Ecto neural progenitor cell (in vitro differentiated cells): ENCODE measurements at places on chromosomes 1 and 21.

DNA sequence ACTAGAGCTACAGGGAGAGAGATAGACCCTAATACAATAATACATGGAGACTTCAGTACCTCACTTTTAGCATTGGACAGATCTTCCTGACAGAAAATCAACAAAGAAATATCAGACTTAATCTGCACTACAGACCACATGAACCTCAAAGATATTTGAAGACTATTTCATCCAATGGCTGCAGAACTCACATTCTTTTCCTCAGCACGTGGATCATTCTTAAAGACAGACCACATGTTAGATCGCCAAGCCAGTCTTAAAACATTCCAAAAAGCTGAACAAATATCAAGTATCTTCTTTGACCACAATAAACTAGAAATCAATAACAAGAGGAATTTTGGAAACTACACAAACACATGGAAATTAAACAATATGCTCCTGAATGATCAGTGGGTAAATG lies 576.0 kb downstream of the KIF26B start:
- no peak for DNase-seq

GRCh38 chr1:159821171-159821867 lies 5.4 kb upstream of the SLAMF8 start:
- no peak for DNase-seq

DNA sequence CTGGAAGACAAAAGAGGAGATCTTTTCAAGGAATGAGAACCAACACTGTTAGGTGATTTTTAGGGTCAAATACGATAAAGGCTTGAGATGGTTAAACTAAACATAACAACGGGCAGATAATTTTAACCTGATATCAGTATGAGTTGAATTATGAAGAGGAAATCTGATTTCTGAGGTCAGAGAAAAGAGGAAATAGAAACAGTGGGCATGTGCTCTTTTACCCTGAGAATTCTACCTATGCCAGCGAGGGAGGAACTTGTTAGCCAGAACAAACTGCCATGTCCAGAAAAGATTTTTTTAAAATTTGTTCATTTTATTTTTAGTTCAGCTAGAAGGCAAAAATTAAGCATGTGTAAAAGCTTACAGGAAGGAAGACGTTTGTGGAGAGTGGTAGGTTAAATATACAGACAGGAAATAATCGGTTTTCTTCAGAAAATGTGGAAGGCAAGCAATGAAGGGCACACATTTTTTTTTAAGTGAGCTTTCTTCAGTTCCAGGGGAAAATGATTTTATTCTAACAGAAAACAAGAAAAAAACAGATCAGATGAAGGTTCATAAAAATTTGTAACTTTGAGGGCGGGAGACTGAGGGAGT lies 1745.3 kb downstream of the MRPL39 start:
- DNase-seq = no peak

GRCh38 chr21:32477424-32477745 lies 64.9 kb downstream of the EVA1C start:
- no peak for DNase-seq

- DNase-seq = no peak
Measured at GRCh38 chr21:20266441-20266710, 731.8 kb upstream of the NCAM2 start.

- DNase-seq = no peak
Measured at GRCh38 chr21:15414057-15414456, 315.7 kb upstream of the USP25 start.

GRCh38 chr21:34801519-34802132 lies 132.8 kb downstream of the CLIC6 start:
- DNase-seq = no peak

GRCh38 chr1:193634876-193635275 lies 448.5 kb upstream of the B3GALT2 start:
- DNase-seq = no peak

DNA sequence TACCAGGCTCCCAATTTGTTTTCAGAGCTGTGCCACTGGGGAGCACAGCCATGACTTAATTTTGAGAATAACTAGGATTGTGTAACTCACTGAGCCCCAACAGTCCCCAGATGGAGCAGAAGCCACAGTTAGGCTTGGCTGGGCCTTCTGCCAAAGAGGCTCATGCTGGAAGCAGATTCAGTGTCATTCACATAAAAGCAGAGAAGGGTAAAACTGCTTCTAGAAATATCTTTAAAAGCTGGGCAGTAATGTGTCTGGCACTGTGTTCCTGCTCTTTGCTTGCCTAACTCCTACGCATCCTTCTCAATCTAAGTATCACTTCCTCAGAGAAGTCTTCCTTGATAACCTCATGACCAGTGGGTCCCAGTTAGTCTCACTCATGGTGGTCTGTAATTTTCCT lies 20.3 kb downstream of the STK40 start:
- no peak for DNase-seq

- DNase-seq = no peak
Measured at GRCh38 chr1:247295274-247295684, 36.4 kb downstream of the ZNF496 start.

GRCh38 chr1:216723274-216723780 lies at the start of gene ESRRG:
Gene ESRRG (minus strand): TSS chr1:216723429. CDS start chr1:216723299, 130 bp downstream.
- DNase-seq = peak; percentile 85

- no peak for DNase-seq
Measured at GRCh38 chr1:214648801-214649200, 45.8 kb downstream of the CENPF start.

DNA sequence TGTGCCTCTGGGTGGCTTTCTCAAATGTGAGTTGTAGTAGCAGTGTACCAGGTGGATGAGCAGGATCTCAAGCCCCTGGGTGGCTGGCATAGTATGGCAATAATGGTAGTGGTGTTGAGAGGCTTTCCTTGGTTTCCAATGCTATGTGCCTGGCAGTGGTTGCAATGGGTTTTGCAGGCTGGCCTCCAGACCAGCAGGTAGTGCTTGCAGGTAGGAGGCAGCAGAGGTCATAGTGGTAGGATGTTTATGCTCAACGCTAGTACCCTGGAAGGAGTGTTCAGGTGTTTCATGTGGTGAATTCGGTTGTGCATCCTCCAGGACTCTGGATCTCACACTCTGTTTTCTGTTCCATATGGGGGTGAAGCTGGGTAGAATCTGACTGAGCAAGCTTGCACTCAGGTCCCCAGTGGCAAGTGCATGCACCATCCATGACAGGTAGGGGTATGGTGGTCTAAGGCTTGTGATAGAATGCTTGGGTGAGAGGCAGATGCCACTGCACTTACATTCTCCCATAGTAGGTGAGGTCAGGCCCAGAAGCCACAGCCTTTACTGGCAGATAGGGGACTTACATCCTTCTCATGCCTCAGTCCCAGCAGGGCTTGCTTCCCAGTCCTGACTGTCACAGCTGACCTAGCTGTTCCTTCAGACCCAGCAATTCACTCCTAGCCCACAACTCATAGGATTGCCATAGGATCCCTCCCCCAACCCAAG lies 410.5 kb upstream of the LRRC7 start:
- DNase-seq = no peak

DNA sequence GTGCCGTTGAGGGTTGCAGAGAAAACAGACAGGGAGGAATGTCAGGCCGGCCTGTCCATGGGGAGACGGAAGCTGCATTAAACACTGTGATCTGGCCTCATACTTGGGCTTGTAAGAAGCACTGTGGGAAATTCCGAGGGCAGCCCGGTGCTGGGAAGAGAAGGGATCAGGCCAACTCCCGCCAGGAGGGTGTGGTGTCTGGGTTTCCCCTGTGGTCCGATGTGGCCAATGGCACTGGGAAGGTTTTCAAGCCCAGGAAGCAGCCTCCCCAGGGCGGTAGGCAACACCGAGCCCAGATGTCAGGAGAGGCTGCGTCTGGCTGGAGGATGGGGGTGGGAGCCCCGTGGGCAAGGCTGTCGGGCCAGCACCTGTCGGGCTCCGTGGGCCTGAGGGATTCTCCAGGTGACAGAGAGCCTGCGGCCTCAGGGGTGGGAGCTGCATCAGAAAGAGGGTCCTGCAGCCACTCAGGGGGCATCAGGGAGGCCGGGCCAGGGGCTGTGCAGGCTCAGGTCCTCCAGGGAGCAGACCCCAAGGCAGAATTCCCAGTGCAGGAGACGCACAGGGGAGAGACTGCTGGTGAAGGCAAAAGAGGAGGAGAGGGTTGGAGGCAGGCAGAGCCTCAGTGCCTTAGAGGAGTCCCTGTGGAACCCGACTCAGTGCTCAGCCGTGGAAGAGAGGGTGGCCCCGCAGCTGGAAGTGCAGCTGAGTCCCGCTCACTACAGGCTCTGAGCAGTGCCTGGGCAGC lies 8.4 kb downstream of the UBASH3A start:
- no peak for DNase-seq

GRCh38 chr1:199396456-199396855 lies 631.1 kb upstream of the NR5A2 start:
- DNase-seq = no peak

DNA sequence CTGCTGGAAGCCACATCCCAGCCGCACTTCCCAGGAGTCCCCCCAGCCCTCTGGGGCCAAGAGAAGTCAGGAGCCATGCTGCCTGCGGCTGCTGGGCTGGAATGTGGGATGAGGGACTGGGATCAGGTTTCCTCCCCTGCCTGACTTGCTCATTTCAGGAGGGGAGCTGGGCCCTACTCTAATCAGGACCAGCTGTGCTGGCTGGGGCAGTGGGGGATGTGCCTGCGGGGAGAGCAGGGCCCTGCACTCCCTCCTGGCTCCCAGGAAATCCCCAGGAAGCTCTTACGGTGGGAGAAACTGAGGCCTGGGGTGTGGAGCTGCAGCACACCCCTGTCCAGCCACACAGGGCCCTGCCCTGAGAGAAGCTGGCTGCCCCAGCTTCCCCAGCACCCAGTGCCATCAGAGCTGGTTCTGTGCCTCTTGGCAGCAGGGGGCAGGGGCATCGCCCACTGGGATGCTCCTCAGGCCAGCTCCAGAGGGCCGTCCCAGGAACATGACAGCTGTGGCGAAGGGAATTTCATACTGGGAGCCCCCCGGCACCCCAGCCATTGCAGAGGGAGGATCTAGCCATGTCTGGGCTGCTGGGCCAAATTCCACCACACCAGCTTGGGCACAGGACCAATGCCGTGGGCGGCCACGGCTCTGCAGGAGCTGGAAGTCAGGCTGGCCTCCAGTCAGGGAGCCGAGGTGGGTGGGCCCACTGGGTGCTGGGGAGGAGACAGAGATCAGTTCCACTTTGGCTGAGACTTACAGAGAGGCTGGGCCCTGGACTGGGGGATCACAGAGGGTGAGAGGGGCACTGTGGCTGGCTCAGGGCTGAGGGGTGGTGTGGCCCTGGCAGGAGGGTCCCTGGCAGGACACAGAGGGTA lies 21.3 kb upstream of the PRSS38 start:
- DNase-seq = peak; percentile 83

DNA sequence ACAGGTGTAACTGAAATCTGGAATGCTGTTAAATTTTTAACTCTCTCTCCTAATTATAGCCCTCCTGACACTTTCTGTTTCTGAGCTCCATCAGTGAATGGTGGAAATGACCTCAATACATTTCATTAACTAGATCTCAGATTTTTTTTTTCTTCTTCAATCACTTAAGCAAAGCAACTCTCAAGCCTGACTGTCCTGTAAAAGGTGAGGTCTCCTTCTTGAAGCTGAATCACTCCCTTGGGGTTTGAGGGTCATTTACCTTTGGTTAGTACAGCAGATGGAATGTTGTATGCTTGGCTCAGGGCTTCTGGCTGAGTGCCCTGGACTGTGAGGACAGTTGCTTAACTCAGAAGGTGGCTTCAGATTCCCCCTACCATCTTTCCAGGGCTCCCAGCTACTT lies 518.7 kb downstream of the PTPRC start:
- DNase-seq = no peak

- no peak for DNase-seq
Measured at GRCh38 chr1:17287130-17287776, 20.7 kb upstream of the PADI4 start.

DNA sequence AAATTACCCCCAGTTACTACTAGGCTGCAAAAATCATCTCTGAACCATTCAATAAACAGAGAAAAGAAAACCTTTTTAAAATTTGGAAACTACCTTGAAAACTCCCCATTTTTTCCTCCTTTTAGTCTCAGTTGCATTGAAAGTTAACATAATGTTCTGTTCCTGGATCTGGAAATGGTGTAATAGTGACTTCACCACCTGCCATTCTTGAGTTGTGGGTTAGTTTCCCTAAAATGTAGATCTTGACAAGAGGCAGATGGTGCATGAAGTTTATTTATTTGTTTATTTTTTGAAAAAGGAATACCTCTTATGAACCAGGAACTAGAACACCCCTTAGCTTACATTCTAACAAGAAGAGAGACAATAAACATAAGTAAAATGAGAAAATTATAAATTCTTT lies 72.8 kb downstream of the ATF6 start:
- DNase-seq = no peak

GRCh38 chr1:20141001-20141400 lies 1.9 kb downstream of the PLA2G2F start:
- no peak for DNase-seq

- no peak for DNase-seq
Measured at GRCh38 chr21:33664135-33664534, 21.8 kb downstream of the ITSN1 start.

- DNase-seq = no peak
Measured at GRCh38 chr1:58884706-58885661, 101.1 kb upstream of the JUN start.

- DNase-seq = no peak
Measured at GRCh38 chr21:39467746-39468145, 16.0 kb downstream of the SH3BGR start.

DNA sequence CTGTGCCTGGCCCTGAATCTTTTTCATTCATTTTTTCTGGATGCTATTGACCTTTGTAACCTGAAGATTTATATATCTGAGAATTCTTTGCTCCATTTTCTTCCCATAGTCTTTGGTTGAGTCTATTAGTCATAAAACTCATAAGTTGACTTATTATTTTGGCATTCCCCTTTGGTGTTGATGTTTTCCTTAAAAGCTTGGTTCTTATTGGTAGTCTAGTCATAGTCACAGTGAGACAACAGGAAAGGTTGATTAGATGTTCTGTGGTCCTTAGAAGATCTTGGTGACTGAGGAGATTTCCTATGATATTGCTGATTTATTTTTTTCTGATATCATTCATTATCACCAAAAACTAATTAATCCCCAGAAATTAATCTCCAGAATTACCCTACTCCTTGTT lies 86.2 kb downstream of the PTPRC start:
- DNase-seq = no peak

GRCh38 chr1:245160288-245160687 lies 5.5 kb downstream of the KIF26B start:
- DNase-seq = no peak

GRCh38 chr1:37892151-37893047 lies 33.0 kb upstream of the MTF1 start:
- no peak for DNase-seq

DNA sequence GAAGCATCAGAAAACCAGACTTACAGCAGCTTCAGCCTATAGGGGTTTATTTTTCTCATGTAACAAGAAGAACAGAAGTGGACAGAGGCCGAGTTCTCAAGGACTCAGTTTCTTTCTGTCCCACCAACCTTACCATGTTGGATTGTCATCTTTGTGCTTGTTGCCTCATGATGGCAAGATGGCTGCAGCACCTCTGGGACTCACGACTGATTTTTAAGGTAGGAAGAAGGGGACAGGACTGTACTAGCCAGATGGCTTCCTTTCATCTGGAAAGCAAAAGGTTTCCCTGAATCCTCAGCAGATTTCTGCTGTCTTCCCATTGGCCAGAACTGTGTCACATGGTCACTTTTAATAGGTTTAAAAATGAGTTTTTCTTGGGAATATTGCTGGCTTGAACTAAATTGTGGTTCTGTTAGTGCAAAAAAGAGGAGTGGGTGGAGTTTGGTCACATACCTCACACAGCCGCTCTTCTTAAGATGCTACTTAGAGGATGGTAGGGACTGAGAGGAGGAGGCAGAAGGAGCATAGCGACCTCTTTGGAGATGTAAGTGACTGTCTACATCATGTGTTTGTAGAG lies 48.1 kb upstream of the ENAH start:
- DNase-seq = no peak

GRCh38 chr1:35569936-35570335 lies 3.2 kb upstream of the TFAP2E start:
- no peak for DNase-seq

- DNase-seq = peak; percentile 4
Measured at GRCh38 chr1:242043165-242043564, 44.3 kb upstream of the MAP1LC3C start.
